Muscle of leg (tissue), 16 donors: ENCODE measurements at places on chromosomes 4 and X.
A peak's percentile ranks its signal among the peaks of the same experiment; 100 is the strongest.

GRCh38 chr4:25993395-25994185 lies 79.6 kb downstream of the SMIM20 start:
- peak; percentile 56 for DNase-seq

- DNase-seq, result no peak
Observed at GRCh38 chr4:55027596-55027995, 97.8 kb downstream of the KDR start.

GRCh38 chrX:39633293-39633692 lies 464.5 kb downstream of the BCOR start:
- no peak for DNase-seq

DNA sequence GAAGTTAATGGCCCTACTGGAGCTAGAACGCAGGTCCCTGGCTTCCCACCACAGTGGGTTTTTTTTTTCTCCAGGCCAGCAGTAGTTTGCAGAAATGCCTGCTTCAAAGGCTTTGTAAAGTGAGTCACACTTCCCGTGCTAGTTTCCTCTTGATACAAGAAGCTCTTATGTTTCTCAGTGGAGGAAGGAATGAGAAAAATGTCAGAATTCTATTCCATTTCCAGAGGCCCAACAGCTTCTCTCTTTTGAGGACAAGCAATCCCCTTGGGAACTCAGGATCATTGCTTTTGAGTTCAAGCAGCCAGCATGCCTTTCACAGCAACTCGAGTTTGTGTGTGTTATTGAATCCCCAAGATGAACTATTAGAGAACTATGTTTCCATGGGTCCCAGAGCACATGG lies 134.3 kb downstream of the GUCY2F start:
- DNase-seq, result peak; percentile 76

DNA sequence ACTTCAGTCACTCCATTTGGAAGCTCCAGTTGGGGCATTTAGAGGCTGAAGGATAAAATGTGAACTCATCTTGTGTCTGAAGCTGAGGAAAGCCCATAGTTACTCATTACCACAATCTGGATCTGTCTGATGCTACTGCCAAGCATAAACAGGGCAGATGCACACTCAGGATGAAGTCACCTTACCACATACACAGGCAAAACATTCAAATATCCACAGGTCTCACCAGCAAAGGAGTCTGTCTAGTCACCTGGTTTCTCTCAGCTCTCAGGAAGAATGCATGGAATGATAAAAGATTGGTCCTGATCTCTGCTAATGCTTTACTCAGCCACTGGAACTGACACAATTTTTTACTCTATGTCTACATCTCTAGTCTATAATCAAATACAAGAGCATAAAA lies 13.0 kb upstream of the ODAPH start:
- DNase-seq, result no peak

DNA sequence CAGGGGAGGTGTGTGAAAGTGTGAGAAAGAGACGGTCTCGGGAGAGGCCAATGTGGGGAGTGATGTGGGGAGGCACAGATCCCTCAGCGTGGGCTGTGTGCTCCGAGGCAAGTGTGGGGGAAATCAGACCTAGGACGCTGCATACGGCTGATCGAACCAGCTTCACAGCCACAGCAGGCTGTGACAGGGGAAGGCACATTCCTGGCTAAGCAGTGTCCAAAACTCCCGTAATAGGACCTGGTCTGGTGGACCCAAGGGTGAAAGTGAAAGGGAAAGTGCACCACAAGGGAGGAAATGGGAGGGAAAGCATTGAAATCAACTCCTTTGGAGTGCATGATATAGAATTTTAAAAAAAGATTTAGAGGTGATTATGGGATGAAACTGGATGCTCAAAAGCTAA lies 10.9 kb upstream of the RHOXF2 start:
- no peak for DNase-seq
